ENCODE measurements at places on chromosomes 11 and 22. TPM values are rescaled to one million over a fixed set of nuclear protein-coding genes. Genes with fewer than 3 reads are reported as not detected.

GRCh38 chr11:12687216-12687623 lies 13.0 kb downstream of the TEAD1 start:
- no peak for DNase-seq

DNA sequence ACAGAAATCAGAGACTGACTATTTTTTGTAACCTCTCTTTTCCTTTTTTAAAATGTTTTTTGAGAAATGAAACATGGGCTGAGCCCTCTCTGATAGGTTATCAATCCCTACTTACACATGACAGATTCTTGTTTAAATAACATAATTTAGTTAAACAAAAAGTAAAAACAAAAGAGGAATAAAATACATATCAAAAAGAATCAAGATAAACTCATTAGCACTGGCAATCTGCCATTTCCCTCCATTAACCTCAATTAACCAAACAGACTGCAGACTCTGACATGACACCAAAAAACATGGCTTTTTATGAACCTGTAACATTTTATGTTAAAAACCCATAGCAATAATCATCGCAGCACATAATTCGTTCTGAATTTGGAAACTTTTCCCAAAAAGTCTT lies 284.4 kb upstream of the MTNR1B start:
- DNase-seq = no peak

- DNase-seq = no peak
Observed at GRCh38 chr11:44823006-44823405, 96.2 kb downstream of the TSPAN18 start.

GRCh38 chr11:103709371-103709770 lies 327.1 kb upstream of the DDI1 start:
- no peak for DNase-seq

GRCh38 chr11:132114743-132115142 lies 744.3 kb downstream of the NTM start:
- DNase-seq = no peak

DNA sequence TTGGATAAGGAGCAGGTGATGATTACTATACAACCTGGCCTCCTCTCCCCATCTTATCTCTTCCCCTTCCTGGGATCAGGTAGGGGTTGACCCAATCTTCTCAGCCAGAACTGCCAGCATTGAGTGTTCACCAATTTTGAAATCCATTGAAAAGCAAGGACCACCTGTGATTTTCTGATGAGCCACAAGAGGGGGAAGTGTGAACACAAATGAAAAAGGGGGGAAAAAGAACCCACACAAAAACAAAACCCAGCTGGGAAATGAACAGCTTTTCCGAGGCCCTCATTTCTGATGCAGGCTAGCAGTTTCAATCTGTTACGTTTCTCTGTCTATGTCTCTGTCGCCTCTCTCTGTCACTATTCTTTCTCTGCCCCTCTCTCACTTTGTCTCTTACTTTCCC lies 161.9 kb downstream of the INSC start:
- DNase-seq = no peak

DNA sequence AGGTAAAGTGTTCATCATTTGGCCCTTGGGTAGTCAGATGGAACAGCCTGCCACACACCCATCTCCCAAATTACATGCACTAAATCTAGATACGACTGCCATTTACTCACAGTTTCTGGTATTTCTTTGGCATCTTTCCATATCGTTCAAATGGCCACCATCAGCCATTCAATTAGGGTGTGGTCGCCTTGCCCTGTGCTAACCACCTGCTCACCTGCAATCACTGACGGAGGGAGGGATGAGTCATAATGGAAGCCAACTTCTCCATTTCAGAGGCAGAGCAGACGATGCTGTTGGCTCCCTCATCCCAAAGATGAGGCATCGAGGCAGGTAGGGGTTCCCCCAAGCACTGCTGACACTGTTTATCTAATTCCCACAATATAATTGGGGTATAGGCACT lies 14.6 kb downstream of the MS4A6A start:
- DNase-seq = no peak

DNA sequence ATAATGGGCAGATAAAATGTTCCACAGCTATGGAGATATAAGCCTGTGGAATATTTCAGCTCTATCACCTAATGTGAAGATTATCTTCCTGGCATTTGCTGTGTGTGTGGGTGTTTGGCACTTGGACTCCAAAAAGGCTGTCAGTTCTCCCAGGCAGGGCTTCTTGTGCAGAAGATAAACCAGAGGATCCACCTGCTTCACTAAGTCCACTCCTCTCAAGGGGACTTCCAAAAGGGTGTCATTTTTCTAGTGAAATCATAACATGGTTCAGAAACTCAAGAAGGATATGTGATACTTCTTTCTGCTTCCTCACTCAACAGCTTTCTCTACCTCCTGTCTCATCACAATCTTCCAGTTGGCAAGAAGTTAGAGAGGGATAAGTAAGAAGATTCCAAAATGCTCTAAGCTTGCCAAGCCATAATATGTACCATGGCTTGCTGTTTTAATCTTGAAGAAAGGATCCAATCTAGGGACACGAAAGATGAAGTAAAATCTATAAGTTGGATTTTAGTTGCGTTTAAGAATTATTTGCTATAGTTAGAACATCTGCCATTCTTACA lies 206.2 kb upstream of the MTMR2 start:
- DNase-seq = no peak

CDHR5 gene
- not detected for total RNA-seq

SCUBE2 gene
- total RNA-seq = 1.8 TPM

GRCh38 chr22:20948989-20949388 lies 18.1 kb upstream of the AIFM3 start:
- no peak for DNase-seq

APOA5 gene
- not detected for total RNA-seq

DNA sequence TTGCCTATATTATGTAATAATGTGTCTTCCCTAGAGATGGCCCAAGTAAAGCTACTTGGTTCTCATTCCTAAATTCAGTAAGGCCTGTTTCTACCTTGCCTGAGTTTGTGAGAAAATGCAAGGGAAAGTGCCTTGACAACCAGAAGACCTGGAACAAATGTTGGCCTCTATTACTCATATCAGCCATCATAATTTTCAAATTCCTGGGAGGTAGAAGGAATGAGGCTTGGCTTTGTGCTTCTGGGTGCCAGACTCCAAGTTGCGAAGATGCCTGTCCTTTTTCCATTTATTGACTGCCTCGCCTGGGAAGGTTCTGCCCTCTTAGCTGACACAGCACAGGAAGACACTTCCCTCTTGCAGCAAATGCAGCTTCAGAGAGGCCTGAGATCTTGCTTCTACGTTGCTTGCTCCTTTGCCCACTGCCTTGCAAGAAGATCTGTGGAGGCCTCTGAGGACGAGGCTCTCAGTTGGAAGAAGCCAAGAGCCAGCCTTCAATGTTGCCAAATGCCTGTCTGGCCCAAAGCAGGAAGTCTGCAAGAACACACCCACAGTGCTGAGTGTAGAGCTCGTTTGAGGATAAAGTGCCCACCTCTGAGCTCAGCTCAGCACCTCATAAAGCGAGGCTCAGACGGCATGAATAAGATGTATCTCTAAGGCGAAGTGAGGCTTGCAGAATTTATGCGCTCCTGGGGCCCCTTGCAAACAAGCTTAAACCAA lies 120.1 kb downstream of the GALNT18 start:
- no peak for DNase-seq

FZD4 gene
- 15.7 TPM for total RNA-seq

GRCh38 chr11:9943386-9944110 lies 279.7 kb downstream of the SWAP70 start:
- peak; percentile 98 for DNase-seq

GRCh38 chr11:65112546-65113360 lies 1.1 kb downstream of the TM7SF2 start:
- DNase-seq = peak; percentile 44

DNA sequence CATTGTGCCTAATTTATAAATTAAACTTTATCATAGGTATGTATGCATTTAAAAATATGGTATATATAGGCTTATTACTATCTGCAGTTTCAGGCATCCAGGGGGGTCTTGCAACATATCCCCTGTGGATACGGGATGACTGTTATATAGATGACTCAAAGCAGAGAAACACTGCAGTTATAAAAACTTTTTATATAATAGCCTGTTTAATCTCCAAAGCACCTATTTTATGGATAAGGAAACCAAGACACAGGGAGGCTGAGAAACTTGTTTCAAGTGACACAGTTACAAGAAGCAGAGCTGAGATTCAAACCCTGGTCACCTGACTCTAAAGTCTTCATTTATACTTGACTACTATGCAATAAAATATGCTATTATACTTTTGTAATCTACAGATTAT lies 897.7 kb downstream of the KCNA4 start:
- peak; percentile 40 for DNase-seq

HBG1 gene
- not detected for total RNA-seq

GRCh38 chr22:30822216-30823014 lies 127.7 kb downstream of the OSBP2 start:
- DNase-seq = peak; percentile 15

RAB3IL1 gene
- 13.4 TPM for total RNA-seq

DNA sequence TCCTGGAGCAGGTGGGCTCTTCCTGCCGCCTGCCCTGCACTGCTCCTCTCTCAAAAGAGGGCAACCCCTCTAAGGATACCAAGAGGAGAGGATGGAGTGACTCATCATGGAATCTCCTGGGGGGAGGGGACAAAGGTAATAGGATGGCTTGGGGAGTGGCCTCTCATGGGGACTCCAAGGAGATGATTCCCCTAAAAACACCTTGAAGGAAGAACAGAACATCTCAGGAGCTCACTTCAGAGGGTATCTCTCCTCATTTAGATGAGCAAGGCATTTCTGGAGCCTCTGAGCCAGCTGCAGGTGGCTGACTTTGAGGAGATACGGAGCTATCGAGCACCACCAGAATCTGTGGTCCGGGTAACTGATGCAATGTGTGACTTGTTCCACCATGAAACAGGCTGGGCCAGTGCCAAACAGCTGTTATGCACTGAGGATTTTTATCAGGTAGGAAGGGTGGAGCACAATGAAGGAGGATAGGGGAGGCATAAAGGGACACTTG lies 40.2 kb downstream of the RRP8 start:
- DNase-seq = no peak

DNA sequence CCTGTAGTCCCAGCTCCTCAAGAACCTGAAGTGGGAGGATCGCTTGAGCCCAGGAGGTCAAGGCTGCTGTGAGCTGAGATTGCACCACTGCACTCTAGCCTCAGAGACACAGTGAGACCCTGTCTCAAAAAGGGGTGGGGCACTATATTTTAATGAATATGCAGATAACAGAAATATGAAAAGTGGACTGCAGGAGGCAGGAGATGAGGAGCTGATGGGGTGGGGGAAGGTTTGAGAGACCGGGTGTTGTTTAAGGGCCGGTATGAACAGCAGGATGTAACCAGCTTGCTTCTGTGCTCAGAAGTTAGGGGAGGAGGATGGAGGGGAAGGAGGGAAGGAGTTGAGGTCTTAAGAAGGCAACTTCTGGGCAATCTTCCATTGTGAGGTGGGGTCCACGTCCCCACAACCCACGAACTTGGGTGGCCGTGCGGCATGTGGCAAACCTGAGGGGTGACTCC lies 1.3 kb upstream of the B4GALNT4 start:
- no peak for DNase-seq

MICAL3 gene
- 22.6 TPM for total RNA-seq

DNA sequence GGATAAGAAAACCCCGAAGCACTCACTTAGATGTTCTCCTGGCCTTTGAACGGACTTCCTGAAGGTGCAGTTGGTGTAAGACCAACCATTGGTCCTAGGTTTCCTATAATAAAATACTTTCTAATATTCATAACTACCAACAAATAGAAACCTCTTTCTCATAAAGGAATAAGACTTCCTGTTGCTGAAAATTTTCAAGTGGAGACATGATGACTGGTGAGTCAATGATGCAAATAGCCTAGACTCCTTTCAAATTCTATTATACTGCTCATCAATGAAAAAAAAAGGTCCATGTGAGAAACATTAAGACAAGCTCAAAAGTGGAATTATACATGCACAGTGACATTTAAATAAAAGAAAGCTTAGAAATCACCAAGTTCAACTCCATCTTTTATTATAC lies 862.8 kb downstream of the FAM181B start:
- DNase-seq = no peak

DNA sequence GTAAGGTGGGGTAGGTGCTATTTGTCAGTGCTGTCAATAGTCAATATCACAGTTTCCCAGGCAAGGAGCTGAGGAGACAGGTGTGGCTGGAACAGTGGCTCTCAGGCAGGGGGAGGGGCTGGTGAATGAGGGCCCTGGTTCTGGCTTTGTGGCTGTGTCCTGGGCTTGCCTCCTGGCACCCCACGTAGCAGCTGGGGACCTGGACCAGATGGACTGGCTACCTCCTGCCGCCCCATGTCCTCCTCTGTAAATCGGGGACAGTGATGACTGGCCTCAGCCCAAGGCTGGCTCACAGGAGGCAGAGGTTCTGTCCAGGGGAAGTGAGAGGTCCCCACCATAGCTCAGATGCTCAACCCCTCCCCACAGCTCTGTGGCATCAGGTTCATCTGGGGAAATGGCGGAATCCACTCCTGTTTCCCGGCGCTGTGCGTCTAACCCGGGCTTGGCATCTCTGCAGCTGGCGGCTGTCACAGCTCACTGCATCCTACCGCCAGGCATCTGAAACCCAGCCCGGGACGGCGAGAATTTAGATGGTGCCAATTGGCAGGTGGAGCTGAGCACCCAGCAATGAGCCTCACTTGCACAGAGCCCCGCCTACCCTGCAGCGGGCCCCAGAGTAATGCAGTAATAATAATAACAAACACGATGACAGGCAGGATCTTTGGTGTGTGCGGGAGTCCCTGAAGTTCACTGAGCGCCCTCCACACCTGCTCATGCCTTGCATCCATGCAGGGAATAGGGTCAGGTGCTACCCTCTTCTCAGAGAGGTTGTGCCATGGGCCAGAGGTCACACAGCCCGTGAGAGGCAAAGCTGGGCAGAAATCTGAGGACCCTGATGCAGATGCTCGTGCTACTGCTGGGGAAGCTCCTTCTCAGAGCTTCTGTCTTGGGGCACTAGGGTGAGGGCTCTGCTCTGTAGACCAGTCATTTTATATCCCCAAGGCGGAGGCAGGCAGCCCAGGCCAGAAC lies 27.8 kb upstream of the SHISAL1 start:
- DNase-seq = no peak

C22orf31 gene
- 0.17 TPM for total RNA-seq

GRCh38 chr11:114291381-114291780 lies 4.8 kb upstream of the NNMT start:
- no peak for DNase-seq

GRCh38 chr11:106088896-106089295 lies 11.4 kb downstream of the AASDHPPT start:
- no peak for DNase-seq

NCF4 gene
- total RNA-seq = not detected

DNA sequence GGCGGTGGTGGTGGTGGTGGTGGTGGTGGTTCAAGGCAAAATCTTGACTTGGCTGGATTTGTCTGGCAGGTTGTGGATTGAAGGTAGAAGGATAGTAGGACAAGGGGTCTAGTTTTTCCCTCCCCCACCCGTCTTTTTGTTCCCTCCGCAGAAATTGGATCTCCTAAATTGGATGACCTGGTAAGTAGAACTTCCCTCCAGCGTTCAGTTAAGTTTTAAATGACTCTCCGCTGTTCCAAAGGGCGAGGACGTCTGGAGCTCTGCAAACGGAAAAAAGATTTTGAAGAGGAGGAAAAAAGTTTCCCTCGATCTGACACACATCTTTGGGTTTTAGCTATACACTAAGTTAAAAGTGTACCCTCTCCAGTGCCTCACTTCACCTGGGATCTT lies 422 bp upstream of the LGR4 start:
- DNase-seq = no peak
